ENCODE measurements at places on chromosomes 6 and 20.

- no peak for DNase-seq
Measured at GRCh38 chr6:146593986-146594385, 4.8 kb upstream of the ADGB start.

DNA sequence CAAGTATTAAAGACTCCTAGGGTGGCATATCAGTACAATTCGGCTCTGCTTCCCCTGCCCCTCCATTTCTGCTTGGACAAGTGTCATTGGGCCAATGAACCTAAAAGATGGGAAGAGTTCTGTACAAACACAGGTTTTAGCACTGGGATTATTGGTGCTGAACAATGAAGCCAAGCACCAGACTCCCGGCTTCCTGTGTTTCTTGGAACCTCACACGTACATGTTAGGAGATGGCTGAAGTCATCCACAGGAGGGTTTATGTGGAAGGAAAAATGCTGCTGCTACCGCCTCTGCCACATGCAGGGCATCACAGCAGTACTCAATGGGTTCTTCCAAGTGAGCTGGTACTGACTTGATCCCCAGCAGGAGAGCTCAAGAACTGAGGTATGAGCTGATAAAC, 49.7 kb downstream of the TNFRSF21 start:
- DNase-seq = no peak

GRCh38 chr6:136706430-136706829, 85.8 kb downstream of the MAP3K5 start:
- no peak for DNase-seq

DNA sequence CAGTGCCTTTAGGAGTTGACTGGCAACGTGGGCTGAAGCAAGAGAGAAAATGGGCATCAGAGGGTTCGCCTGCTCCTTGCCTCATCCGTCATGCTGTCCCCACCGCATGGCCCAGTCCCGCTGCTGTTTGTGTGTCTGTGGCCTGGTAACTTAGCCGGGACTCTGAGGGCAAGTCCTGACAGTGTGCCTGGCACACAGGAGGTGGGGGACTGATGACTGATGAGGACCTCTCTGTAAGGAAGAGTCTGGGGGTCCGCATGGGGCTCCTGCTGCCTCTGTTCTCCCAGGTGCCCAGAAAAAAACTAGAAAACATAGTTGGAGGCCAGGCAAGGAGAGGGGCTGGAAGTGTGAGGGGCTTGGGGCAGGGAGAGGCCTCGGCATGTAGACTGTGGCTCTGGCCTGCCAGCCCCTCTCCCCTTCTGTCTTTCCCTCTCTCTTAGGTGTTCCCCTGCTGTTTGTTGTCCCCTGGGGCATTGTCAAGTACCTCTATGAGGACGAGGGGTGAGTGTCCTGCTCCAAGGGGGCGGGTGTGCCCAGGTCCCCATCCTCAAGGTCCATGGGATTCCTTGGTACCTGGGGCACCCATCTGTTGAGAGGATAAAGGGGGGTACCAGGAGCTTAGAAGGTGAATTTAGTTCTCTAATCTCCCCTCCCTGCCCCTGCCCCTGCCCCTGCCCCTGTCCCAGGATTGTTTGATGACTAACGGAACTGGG, 29.5 kb downstream of the GLP1R start:
- no peak for DNase-seq

DNA sequence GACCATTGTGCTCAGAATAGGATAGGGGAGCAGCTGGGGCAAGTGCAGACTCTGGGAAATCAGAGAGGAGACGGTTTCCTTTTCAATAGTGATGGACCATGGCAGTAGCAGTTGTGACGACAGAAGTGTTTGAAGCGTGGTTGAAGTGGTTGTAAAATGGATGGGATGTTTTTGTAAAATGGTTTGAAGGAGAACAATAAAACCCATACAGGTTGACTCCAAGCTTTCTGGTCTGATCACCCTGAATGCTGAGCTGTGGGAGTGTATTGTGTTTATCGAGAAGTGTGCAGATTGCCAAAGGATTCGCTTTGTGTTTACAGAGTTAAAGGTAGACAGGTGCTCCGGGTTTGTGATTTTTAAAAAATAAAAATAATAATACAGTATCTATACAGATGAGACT, 255.2 kb upstream of the SULF2 start:
- DNase-seq = no peak

GRCh38 chr6:4802312-4802935, 26.2 kb downstream of the CDYL start:
- no peak for DNase-seq

DNA sequence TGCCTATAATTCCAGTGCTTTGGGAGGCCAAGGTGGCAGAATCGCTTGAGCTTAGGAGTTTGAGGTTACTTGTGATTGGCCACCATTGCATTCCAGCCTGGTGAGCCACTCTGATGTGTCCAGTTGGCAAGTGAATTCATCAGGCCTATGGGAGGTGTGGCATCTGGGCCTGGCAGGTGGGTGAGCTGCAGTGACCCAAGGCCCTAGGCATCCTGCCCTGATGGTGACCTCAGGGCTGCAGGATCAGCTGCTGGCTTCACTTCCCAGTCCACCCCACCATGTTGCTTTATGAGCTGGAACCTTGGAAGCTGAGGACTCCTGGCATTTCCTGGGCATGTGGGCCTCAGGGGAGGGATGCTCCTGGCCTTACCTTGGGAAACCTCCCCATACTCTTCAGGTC, 20.5 kb downstream of the RSPH9 start:
- no peak for DNase-seq

- no peak for DNase-seq
Measured at GRCh38 chr6:89596056-89596455, 42.5 kb downstream of the LYRM2 start.

- DNase-seq = no peak
Measured at GRCh38 chr6:74574794-74575193, 631.1 kb downstream of the COL12A1 start.
